Activated T-cell treated with anti-CD3 and anti-CD28 coated beads for 1 hour (primary cell): ENCODE measurements at places on chromosomes 1 and 21.

GRCh38 chr1:204265665-204266064 lies 51.9 kb upstream of the GOLT1A start:
- DNase-seq: no peak

DNA sequence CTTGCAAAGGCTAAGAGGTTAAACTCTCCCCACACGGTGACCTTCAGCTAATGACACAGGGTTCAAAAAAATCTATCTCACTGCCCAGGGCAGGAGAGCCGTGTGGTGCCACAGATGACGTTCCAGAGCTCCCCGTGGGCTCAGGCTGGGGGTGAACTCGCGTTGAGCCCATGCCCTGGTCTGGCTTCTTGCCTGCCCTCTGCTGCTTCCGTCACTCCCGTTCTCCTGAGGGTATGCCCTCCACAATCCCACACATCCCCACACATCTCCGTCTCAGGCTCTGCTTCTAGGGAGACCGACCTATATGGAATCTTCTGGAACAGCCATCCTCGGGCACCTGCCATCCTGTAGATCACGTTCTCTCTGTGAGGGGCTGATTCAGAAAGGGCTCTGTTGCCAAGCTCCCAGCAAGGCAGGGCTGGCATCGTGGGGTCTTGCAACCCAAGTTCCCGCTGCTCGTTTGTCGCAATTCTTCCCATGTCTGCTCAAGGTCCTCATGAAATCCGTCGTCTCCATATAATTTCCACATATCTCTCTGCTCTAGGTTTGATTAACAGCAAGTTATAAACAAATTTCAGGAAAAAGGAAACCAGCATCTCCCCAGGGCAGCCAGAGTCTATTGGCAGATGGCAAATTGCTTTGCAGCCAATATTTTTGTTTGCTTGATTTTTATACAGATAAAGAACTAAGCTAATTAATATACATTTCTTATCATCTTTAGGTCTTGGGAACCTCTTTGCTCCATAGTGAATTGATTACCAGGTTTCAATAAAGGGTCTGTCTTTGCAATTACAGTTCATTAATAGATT lies 278.2 kb downstream of the PTPRU start:
- no peak for DNase-seq

DNA sequence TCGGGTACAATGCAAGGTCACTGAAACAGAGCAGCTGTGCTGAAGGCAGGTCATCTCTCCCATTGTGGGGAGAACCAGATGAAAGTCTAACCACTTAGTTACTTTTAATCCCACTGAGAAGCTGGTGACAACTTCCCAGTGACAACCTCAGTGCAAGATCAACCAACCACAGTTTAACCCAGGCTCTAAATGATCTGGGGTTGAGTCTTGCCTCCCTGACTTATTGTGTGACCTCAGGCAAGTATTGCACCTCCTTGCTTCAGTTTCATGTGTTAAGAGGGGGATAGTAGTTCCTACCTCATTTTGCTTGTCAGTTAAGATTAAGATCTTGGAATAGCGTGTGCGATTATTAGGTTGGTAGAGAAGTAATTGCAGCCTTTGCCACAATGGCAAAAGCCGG lies 3.2 kb downstream of the ZP4 start:
- DNase-seq: no peak

DNA sequence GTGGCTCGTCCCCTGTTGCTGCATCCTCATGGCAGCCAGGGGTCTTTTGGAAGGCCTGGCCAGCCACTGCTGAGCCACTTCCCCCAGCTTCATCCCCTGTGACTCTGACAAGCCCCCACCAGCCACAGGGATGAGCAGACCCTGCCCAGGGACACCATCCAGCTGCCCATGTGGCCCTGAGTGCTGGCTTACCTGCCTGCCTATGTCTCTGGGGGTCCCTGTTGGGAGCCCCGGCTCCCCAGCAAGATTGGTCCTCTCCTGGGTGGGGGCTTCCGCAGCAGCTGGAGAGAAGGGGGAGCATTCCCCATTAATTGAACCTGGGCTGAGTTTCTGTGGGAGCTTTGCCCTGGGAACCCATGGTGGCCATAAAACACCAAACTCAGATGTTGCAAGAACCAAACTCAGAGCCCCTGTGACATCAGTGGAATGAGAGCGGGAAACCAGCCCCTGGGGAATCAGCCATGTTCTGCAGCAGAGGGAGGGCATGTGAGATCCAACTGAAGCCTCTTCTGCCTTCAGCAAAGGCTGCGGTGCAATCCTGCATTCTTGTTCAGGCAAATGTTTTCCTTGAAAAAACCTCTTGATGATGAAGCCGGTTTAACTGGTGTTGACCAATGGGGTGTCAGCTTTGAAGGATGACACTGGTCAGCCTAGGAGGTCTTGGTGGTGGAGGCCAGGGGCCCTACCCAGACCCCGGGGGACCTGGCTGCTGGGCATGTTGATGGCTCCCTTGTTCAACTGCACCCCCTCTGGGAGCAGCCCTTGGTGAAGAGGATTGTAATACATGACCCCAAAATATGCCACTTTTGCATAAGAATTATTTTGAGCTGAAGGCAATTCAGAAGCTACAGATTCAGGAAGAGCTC lies 28.3 kb upstream of the COL18A1 start:
- no peak for DNase-seq

DNA sequence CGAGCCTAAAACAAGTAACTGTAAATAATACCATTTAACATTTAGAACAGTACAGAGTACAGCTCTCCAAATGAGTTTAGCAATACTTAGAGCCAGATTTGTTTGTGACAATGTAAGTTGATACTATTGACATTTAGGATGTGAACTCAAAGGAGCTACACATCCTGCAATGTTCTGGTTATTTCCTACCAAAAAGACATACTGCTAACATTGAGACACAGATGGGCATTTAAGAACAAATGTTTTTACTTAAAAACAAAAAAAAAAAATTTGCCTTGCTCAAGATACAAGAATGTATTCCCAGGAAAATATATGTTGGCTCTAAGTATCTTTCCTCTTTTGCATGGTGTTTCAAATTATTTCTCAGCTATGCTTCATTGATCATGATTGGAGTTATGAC lies 1464.8 kb upstream of the PRMT6 start:
- DNase-seq: no peak

- DNase-seq: no peak
These were observed 123.0 kb downstream of the PCBP3 start for GRCh38 chr21:45766501-45766900.

DNA sequence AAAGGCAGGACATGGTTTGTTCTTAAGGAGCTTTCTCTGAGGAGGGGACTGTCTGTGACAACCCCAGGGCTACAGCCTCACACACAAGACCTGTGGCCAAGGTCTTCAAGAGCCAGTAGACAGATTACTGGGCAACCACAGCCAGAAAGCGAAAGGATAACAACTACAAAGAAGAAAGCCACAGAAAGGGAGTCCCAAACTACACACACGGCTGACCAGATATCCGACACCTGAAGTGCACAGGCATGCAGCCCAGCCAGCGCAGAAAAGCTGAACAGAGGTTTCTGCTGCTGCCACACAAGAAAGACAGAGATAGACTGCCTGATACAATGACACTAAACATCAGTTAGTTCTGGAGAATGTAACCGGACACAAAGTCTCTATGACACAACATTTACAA lies 21.4 kb upstream of the NADK start:
- no peak for DNase-seq

DNA sequence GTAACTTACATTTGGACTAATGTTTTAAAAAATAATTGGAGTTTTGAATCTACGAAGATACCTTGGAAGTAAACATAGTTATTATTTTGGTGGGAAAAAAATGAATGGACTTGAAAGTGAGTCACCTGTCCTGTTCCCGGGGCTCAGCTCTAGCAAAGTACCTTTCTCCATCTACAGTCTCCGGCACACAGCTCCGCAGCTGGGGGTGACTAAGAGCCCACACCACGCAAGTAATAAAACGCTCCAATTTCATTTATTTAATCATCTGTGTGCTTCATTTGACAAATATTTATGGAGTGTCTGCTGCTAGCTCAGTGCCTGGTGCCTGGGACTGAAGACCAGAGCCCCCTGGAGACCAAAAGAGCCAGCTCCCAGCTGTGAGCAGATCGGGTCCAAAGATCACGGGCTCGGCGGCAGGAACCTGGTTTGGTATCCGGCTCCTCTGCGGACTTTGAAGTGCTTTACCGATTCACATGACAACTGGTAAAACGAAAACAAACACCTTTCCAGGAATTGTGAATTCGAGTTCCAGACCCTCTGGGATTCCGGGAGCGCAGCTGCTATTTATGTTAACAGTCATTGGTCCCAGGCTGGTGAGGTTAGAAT lies 1.7 kb upstream of the RIPK4 start:
- DNase-seq: no peak

- no peak for DNase-seq
These were observed 142.1 kb downstream of the DHRS3 start for GRCh38 chr1:12475947-12476346.

GRCh38 chr1:63319046-63320021 lies 3.0 kb upstream of the FOXD3 start:
- DNase-seq: no peak

GRCh38 chr1:146035048-146035423 lies 13.5 kb upstream of the HJV start:
- no peak for DNase-seq
